Prostate gland (tissue), 2 donors: ENCODE measurements at places on chromosomes 16 and 17.

DNA sequence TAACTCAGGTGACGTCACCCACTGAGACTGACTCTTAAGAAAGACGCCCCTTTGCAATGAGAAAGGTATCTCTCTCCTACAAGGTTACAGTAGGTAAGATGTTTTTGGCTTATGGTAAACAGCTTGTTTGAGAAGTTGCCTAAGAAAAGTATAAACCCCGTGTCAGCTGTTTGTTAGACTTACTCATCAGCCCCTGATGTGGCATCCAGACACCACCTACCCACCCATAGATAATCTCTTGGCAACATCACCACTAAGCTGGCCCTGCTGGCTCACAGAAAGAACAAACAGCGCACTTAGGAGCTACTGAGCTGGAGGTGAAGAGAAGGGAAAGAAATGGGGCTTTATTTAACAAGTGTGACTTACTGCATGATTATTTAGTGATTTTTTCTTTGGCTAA is 121.0 kb downstream of the PARN start:
- no peak for DNase-seq

DNA sequence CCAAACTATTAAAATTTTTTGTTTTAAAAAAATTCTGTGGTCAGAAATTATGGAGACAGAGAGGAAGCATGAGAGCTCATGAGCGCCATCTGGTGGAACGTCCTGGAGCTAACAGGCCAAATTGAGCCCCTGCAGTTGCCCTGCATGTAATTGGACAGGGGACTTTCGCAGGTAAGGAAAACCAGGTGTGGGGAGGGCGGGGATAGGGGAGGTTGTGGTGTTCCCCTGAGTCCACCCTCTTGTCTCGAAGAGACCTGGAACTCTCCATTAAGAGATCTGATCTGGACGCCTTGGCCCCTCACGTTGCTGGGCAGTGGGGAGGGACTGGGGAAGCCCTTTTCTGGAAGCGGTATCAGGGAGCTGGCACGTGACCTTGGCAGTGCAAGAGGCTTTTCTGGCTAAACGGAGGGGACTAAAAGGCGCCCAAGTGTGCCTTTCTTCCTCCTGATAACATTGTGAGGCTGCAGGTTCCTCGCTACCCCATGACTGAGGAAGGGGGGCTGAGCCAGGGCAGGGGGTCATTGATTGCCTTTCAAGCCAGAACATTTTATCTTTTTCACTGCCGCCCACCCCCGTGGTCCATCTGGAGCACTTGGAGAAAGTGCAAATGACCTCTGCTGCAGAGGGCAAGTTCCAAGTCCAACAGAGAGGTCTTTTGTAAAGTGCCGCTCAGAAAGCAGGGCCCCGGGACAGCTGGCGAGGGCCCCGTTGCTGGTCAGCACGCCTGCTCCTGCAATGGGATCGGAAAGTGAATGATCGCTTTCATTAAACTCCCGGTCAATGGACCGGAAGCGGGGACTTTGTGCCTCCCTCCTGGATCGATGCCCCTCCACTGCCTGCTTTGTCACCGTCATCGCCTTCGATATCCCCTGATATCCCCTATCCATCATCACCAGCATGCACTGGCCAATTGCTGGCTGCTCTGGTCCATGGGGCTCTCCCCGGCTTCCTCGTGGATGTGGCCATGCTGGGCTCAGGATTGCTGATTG is 18.4 kb downstream of the PDILT start:
- peak; percentile 51 for DNase-seq

DNA sequence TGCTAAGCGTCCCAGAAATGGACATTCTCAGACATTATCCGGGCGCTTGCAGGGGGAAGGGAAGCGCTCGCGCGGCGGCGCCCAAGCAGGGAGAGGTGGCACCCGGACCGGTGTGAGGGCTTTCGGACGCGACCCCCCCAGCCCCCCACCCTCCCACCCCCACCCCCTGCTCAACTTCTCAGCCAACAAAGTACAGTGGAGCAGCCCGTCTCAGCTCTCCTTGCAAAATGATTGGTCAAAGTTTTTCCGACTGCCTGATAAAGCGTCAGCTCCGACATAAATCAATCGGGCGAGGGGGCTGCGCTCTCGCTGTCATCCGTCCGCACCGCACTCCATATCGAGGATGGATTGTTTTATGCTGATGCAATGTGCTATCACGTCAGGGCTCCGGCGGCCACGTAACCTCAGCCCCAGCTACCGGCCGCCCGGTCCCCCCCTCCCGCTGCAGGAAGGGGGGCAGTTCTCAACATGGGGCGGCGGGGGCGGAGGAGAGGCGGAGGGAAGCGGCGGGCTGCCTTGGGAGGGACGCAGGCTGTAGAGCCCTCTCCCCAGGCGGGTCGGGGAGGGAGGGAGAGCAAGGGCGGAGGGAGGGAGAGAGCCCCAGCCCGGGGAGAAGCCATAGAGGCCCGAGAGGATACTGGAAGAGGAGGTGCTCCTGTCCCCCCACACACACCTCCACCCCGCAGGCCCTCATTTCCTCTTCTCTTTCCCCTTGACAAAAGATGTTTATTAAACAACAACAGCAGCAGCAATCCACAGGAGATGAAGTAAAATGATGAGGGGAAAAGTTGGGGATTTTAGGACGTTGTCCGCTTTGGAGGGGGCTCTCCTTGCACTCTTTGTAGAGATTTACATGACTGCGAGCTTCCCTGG is at the start of gene HOXB9:
Gene HOXB9 (minus strand): TSS at position 114 of the 873 bp plus-strand sequence. CDS start 89 bp downstream, at position 25.
- no peak for DNase-seq

DNA sequence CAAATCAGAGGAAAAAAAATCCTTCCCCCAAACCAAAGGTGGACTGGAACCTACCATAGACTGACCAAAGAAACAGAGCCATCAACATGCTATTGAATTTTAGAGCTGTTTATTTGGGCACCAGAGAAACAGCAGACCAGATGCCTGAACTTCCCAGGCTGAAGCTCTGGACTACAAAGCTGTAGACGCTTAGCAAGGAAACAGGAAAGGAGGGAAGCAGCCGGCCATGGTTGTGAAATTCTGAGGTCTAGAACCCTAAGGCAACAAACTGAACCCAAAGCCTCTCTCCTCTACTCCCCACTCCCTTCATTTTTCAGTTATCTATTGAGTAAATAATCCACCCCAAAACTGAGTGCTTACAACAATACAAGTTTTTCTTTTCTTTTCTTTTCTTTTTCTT is 45.4 kb upstream of the MEIOC start:
- no peak for DNase-seq

DNA sequence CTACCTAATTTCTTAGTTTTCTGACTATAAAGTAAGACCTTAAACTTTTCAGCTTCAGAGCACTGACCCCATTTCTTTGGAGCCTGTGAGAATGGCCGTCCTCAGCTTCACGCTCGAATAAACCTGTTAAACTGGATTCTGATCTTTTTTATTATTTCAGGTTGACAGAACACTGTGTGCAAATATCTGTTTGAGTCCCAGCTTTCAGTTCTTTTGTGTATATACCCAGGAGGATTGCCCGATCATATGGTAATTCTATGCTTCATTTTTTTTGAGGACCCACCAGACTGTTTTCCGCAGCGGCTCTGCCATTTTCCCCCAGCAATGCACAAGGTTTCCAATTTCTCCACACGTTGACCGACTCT is 19.8 kb upstream of the KCNH6 start:
- peak; percentile 42 for DNase-seq

- no peak for DNase-seq
Measured at GRCh38 chr16:48284772-48285409, 37.6 kb upstream of the ABCC11 start.

DNA sequence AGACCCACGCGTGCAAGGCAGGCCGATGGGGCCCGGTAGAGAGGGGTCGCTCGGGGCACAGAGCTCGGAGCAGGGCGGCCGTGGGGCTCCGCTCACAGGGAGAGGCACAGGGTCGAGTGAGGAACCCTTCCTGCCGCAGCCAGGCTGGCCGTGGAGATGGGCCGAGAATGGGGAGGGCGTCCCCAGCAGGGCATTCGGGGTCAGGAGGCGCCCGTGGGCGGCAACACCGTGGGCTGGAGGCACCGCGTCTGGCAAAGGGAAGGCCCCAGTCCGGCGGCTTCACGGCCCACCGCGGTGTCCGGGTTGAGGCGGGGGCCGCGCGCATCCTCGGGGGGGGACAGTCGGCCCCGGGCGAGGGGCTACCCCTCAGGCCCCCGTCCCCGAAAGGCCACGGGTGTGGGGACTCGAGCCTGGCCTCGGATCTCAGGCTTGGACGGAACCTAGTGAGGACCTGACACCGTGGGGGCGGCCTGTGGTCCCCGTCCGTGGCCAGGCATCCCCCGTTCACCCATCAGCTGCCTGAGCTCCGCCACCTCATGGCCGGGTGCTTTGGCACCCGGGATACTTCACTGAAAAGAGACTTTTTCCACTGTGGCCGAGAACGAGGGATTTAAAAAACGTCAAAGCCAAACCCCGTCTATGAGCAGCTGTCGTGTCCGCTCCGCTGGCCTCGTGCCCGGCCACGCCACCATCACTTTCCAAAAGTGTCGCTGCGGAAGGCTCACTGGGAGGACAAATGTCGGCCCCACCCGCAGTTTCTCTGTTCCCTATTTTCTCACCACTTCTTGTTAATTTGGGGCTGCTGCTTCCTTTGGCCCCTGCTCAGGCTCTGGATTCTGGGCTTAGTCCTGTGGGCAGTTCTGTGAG is 73.6 kb downstream of the METRNL start:
- no peak for DNase-seq

DNA sequence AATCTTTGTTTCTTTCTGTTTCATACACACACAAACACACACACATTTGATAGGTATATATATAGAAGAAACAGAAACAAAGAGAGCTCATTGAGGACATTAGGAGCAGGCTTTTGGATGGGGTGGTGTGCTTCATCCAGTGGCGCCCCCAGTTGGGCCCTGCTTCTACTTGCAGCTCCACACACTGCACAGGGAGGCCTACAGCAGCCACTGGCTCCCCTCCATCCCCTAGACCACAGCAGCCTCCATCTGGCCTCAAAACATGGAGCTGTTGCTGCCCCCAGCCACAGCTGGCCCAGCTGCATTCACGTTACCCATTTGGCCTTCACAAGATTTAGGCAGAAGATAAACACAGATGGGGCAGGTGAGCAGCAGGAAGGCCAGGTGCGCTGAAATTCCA is 33.1 kb upstream of the NF1 start:
- no peak for DNase-seq

- DNase-seq, result no peak
Measured at GRCh38 chr16:87580855-87581261, 21.4 kb upstream of the JPH3 start.

GRCh38 chr17:56890390-56890789 is 23.5 kb downstream of the TRIM25 start:
- no peak for DNase-seq

DNA sequence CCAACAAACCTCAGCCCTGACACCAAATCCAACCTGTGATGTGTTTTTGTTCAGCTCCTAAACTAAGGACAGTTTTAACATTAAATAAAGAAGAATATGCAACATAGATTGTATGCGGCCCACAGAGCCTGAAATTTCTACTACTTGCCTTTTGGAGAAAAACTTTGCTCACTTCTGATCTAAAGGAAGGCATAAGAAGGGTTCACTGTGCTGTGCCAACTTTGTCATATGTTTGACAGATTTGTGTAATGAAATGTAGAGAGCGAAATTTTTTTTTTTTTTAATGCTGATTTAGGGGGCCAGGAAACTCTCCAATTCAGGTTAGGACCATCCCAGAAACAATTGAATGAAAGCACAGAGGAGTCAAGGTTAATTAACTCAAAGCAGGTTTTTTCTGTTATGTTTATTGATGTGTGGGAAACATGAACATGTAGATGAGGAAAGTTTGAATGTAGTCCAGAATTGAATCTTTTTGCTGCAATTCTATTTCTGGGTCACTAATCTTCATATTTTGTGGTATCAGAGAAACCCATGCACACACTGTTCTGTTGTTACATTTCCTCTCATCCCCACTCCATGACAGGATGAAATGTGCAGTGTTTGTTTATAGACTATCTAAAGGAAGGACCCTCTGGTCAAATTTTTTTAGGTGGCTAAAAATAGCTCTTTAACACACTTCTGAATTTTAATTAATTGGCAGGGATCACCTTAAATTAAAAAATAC is 71.5 kb downstream of the TAOK1 start:
- DNase-seq, result no peak
